Psoas muscle (tissue), 8 donors: ENCODE measurements at places on chromosomes 1 and 21. TPM values are rescaled to one million over a fixed set of nuclear protein-coding genes. Genes with fewer than 3 reads are reported as not detected.

GRCh38 chr21:37668462-37669239 is 247.6 kb downstream of the KCNJ6 start:
- H3K36me3 ChIP-seq = no peaks in the 10 kb centered on the region
- no peak for DNase-seq
- no peaks in the 10 kb centered on the region for H3K4me1 ChIP-seq
- H3K27ac ChIP-seq = no peak overlapping the region

Gene PLA2G4A
- 0.62 TPM for total RNA-seq

- H3K27ac ChIP-seq = no peak overlapping the region
- H3K4me1 ChIP-seq = no peaks in the 10 kb centered on the region
- no peaks in the 10 kb centered on the region for H3K36me3 ChIP-seq
Measured at GRCh38 chr1:233252441-233252840, 43.1 kb downstream of the PCNX2 start.

Gene FCGR3A
- total RNA-seq = 11.4 TPM

Gene OR2T2
- total RNA-seq = not detected

DNA sequence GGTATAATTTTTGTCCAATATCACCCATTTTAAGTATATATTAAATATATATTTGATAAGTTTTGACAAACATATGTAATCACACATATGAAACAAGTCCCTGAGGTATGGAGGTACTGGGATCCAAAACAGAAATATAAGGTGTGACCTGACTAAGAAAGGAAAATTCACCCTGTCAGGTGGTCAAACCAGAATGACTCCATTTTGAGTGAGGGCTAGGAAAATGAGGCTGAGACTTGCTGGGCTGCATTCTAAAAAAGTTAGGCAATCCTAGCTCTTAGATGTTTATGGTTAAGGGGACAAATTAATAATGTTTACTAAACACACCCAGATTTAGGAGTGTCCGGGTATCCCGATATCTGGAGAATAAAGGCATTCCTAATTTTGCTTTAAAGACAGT is 11.6 kb upstream of the SLC19A2 start:
- H3K27me3 ChIP-seq = no peaks in the 10 kb centered on the region
- H3K4me1 ChIP-seq = no peaks in the 10 kb centered on the region
- no peaks in the 10 kb centered on the region for H3K36me3 ChIP-seq

Gene KCNQ4
- total RNA-seq = 7.0 TPM

Gene MATN1
- total RNA-seq = not detected

Gene SPRR3
- total RNA-seq = not detected

Gene CD1E
- total RNA-seq = not detected

- H3K4me3 ChIP-seq = peak within 1 kb of the TSS; percentile 91
- H3K27me3 ChIP-seq = no peaks in the 10 kb centered on the region
- peak; percentile 88 for DNase-seq
- H3K36me3 ChIP-seq = no peaks in the 10 kb centered on the region
Measured at GRCh38 chr1:64469977-64470664, at the start of gene CACHD1. Gene CACHD1 (plus strand): TSS chr1:64470129. CDS start chr1:64470745, 616 bp downstream.
